Pancreas (tissue), 10 donors: ENCODE measurements at places on chromosomes 4 and X. TPM values are rescaled to one million over a fixed set of nuclear protein-coding genes. Genes with fewer than 3 reads are reported as not detected.

Gene GLRA2
- total RNA-seq = not detected

Gene MAP7D2
- 0.37 TPM for total RNA-seq

Gene FRG2
- total RNA-seq = not detected

Gene SCML1
- 4.6 TPM for total RNA-seq

Gene ITGB1BP2
- total RNA-seq = 0.13 TPM

Gene SMIM31
- total RNA-seq = 0.94 TPM

Gene RRH
- total RNA-seq = not detected

Gene PPP1R2C
- not detected for total RNA-seq

Gene CXCL11
- 2.2 TPM for total RNA-seq

Gene KIAA1210
- not detected for total RNA-seq

Gene TIMP1
- 11.5 TPM for total RNA-seq

Gene TCP11X2
- not detected for total RNA-seq

Gene CYTL1
- 0.19 TPM for total RNA-seq

Gene FRMPD4
- total RNA-seq = 0.12 TPM

Gene YY2
- 0.75 TPM for total RNA-seq

Gene USP17L30
- not detected for total RNA-seq

Gene PJA1
- 20.0 TPM for total RNA-seq

Gene SPATA4
- total RNA-seq = not detected

Gene GPR82
- 0.40 TPM for total RNA-seq

Gene PAGE4
- not detected for total RNA-seq

Gene CFAP47
- total RNA-seq = 0.04 TPM

Gene PPP2R2C
- total RNA-seq = 0.32 TPM

Gene SH2D1A
- 0.23 TPM for total RNA-seq

Gene BGN
- 20.6 TPM for total RNA-seq

Gene SATL1
- total RNA-seq = not detected

Gene DRD5
- not detected for total RNA-seq

Gene SHOX
- total RNA-seq = not detected

Gene NLRP2B
- total RNA-seq = not detected

Gene HSFX1
- total RNA-seq = 0.43 TPM

Gene H2BW2
- total RNA-seq = not detected

Gene PDE5A
- 34.4 TPM for total RNA-seq

Gene FBXL5
- 29.2 TPM for total RNA-seq

Gene WAS
- 7.5 TPM for total RNA-seq

Gene MGAT4D
- total RNA-seq = not detected

Gene GPR143
- 0.63 TPM for total RNA-seq

Gene CENPE
- 0.05 TPM for total RNA-seq

Gene SRP72
- 63.9 TPM for total RNA-seq

Gene PSAPL1
- total RNA-seq = not detected

Gene MAGEA2
- not detected for total RNA-seq

Gene PRMT9
- 5.1 TPM for total RNA-seq

Gene ARHGAP6
- 0.79 TPM for total RNA-seq

Gene PAGE2
- not detected for total RNA-seq

Gene TENM3
- total RNA-seq = 4.4 TPM

Gene NMU
- not detected for total RNA-seq
